ENCODE measurements at places on chromosomes 1 and 21.
A peak's percentile ranks its signal among the peaks of the same experiment; 100 is the strongest.

DNA sequence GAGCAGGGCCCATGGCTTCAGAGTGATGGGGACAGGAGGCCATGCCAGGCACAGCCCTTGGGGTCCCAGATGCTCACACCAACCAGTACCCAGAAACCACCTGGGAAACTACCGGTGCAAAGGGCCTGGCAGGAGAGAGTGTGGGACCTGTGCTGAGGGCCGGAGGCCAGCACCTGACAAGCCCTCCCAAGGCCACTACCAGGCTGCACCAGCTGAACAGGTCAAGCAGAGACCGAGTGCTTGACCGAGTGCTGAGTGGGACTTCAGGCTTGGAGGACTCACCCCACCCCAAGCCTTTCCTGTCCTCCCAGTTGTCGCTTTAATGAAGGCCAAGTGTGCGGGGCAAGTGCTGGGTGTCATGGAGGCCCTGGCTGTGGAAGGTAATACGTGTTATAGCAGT lies 36.5 kb downstream of the SNAP47 start:
- peaks cover 6% of the 10 kb centered on the region for H3K36me3 ChIP-seq
- no peak for DNase-seq
- no peak overlapping the region for H3K27ac ChIP-seq
- no peaks in the 10 kb centered on the region for H3K27me3 ChIP-seq

GRCh38 chr1:159856576-159856975 lies 5.9 kb downstream of the VSIG8 start:
- H3K4me3 ChIP-seq = peak overlapping the region; percentile 76
- peaks cover 84% of the 10 kb centered on the region for H3K27me3 ChIP-seq
- no peak for DNase-seq
- H3K4me1 ChIP-seq = peaks cover 11% of the 10 kb centered on the region

DNA sequence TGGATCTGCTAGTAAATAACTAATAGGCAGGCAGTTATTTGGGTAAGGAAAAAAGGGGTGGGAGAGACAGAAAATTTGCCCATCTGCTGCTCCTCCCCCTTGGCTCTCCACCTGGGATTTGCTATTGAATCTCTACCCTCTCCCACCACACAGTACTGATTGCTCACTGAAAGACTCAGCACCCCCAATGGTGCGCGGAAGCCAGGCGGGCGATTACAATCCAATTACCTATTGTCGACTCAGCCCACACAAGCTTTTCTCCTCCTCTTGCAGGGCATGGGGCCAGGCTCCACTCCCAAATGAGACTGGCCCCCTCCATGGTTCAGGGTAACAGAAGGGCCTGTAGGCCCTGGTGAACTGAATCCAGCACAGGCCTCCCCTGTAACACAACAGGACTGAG lies 2.7 kb upstream of the HMGN2 start:
- peaks cover 12% of the 10 kb centered on the region for H3K27me3 ChIP-seq
- H3K27ac ChIP-seq = no peak overlapping the region
- H3K36me3 ChIP-seq = peaks cover 25% of the 10 kb centered on the region
- no peak for DNase-seq
- H3K4me3 ChIP-seq = peak overlapping the region; percentile 99

DNA sequence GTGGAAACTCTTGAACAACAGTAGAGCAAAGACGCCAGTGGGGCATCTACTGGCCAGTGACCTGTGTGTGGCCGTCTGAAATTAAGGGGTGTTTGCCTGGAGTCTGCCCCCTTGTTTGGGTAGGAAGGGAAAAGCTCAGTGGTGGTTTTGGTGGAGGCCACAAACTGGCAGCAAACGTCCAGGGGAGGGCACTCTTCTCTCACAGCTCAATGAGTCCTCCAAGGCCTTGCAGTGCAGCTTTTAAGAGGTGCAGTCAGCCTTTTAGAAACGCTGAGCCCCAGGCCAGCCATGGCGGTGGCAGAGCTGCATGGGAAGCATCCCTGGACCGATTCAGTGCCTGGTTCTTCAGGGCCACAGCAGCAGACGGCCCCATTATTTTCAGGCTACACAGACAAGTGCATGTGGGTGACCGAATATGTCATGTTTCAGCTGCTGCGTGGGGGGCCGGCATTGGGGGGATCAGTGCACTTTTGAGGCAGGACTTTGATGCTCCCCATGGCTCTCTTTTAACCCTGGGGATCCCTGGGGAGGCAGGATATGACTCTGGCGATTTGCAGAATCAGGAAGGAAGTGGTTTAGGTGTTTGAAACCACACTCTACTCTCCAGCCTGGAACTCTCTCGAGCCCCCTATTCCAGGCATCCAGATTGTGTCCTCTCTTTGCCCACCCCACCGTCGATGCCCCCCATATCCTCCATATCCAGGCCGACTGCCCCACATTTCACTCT lies 414.0 kb downstream of the PRDM2 start:
- peaks cover 8% of the 10 kb centered on the region for H3K4me1 ChIP-seq
- peaks cover 8% of the 10 kb centered on the region for H3K27me3 ChIP-seq
- no peak overlapping the region for H3K4me3 ChIP-seq
- H3K36me3 ChIP-seq = peaks cover 9% of the 10 kb centered on the region

GRCh38 chr1:31640964-31641363 lies 3.7 kb downstream of the PEF1 start:
- peaks cover 18% of the 10 kb centered on the region for H3K4me1 ChIP-seq
- H3K36me3 ChIP-seq = no peaks in the 10 kb centered on the region
- H3K4me3 ChIP-seq = no peak overlapping the region
- no peak for DNase-seq

- H3K27me3 ChIP-seq = no peaks in the 10 kb centered on the region
- peaks cover 52% of the 10 kb centered on the region for H3K4me1 ChIP-seq
- H3K27ac ChIP-seq = no peak overlapping the region
- H3K36me3 ChIP-seq = no peaks in the 10 kb centered on the region
These were observed 114.6 kb downstream of the AKT3 start for GRCh38 chr1:243735457-243735856.

GRCh38 chr1:232367293-232367692 lies 262.6 kb downstream of the SIPA1L2 start:
- no peaks in the 10 kb centered on the region for H3K4me1 ChIP-seq
- H3K36me3 ChIP-seq = no peaks in the 10 kb centered on the region
- no peak overlapping the region for H3K27ac ChIP-seq
- no peak overlapping the region for H3K4me3 ChIP-seq
- no peak for DNase-seq

- peaks cover 16% of the 10 kb centered on the region for H3K36me3 ChIP-seq
- H3K4me1 ChIP-seq = peaks cover 39% of the 10 kb centered on the region
- DNase-seq = no peak
- no peaks in the 10 kb centered on the region for H3K27me3 ChIP-seq
These were observed 98.2 kb upstream of the ARTN start for GRCh38 chr1:43835082-43836021.

GRCh38 chr1:186073697-186074096 lies 301.4 kb downstream of the TPR start:
- DNase-seq = no peak
- no peak overlapping the region for H3K4me3 ChIP-seq
- H3K4me1 ChIP-seq = peaks cover 4% of the 10 kb centered on the region
- H3K36me3 ChIP-seq = peaks cover 2% of the 10 kb centered on the region
- H3K27me3 ChIP-seq = no peaks in the 10 kb centered on the region
- H3K27ac ChIP-seq = no peak overlapping the region

DNA sequence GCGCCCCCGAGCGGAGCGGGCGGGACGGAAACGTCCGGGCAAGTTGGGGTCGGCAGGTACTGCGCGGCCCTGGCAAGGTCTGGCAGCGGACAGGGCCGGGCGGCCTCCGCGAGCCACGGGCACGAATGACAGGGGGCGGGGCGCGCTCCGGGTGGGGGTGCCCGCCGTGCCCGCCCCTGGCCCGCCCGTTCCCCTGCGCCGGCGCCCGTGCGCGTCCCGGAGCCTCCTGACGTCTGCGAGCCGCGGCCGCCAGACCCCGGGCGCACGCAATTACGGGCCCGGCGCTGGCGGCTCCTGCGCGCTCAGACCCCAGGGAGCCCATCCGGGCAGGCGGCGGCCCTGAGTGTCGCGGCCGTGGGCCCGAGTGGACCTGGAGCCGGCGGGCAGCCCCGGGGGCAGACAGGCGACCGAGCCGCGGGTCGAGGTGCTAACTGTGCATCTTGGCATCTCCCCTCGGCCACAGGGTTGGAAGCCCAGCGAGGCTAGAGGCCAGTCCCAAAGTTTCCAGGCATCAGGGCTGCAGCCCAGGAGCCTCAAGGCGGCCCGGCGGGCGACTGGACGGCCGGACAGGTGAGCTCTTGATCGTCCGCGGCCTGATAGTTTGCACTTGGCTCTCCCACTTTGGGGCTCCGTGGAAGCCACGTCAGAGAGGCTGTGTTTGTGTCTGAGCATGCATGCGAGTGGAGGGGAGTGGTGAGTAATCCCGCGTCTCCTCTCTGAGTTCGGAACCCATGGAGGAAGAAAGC lies 918 bp downstream of the MIB2 start:
- peaks cover 29% of the 10 kb centered on the region for H3K4me1 ChIP-seq
- H3K27ac ChIP-seq = no peak overlapping the region
- H3K27me3 ChIP-seq = no peaks in the 10 kb centered on the region
- H3K36me3 ChIP-seq = no peaks in the 10 kb centered on the region
- H3K4me3 ChIP-seq = peak overlapping the region; percentile 88

DNA sequence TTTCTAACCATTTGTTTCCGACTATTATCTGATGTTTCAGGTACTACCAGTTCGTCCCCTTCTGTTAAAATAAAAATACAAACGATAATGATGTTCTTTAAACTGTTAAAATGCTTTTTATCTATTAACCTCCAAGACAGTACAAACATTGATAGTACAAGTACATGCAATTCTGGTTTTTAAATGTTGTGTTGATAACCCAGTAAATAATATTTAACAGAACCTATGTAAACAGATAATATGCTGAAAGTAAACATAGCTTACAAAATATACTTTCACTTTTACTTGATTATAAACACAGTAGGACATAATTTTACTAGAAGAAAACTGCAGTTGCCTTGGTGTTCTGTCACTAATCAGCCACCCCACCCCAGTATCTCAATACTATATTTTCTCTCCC lies 76.9 kb downstream of the COQ8A start:
- H3K4me1 ChIP-seq = no peaks in the 10 kb centered on the region
- H3K36me3 ChIP-seq = peaks cover 42% of the 10 kb centered on the region
- no peaks in the 10 kb centered on the region for H3K27me3 ChIP-seq
- no peak overlapping the region for H3K4me3 ChIP-seq
- DNase-seq = no peak

- H3K27ac ChIP-seq = no peak overlapping the region
- DNase-seq = no peak
- H3K4me3 ChIP-seq = no peak overlapping the region
- no peaks in the 10 kb centered on the region for H3K27me3 ChIP-seq
- H3K36me3 ChIP-seq = no peaks in the 10 kb centered on the region
- H3K4me1 ChIP-seq = peaks cover 25% of the 10 kb centered on the region
These were observed 62.4 kb upstream of the LRP8 start for GRCh38 chr1:53390261-53390660.

DNA sequence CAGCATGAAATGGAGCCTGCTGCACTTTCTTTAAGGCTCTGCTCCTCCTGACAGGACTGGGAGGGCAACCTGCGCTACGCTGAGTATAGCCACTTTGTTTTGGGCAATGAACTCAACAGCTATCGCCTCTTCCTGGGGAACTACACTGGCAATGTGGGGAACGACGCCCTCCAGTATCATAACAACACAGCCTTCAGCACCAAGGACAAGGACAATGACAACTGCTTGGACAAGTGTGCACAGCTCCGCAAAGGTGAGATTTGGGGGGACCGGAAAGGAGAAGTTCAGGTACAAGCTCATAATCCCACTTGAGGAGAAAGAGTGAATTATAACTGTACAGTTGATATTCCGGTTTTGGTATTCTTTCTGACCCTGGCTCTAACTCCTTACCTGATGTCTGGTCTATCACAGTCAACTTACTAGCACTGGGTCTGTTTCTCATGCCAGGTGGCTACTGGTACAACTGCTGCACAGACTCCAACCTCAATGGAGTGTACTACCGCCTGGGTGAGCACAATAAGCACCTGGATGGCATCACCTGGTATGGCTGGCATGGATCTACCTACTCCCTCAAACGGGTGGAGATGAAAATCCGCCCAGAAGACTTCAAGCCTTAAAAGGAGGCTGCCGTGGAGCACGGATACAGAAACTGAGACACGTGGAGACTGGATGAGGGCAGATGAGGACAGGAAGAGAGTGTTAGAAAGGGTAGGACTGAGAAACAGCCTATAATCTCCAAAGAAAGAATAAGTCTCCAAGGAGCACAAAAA lies 5.4 kb downstream of the ANGPTL7 start:
- H3K27ac ChIP-seq = no peak overlapping the region
- H3K4me3 ChIP-seq = no peak overlapping the region
- no peak for DNase-seq
- H3K4me1 ChIP-seq = peaks cover 26% of the 10 kb centered on the region

DNA sequence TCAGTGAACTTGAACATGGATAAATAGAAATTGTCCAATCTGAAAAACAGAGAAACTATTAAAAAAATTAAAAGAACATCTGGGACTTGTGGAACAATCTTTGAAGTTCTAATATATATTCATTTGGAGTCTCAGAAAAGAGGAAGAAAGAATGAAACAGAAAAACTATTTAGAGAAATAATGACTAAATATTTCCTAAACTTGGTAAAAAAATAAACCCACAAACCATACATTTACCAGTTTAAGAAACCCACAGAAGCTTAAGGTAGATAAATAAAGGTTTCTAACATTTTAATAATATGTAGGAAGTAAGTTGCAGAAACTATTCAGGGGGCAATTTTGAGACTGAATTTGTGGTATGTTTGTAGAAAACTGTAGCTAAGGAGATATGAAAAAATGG lies 437.8 kb downstream of the PTBP2 start:
- H3K27ac ChIP-seq = no peak overlapping the region
- no peaks in the 10 kb centered on the region for H3K27me3 ChIP-seq
- H3K4me3 ChIP-seq = no peak overlapping the region
- no peak for DNase-seq
- no peaks in the 10 kb centered on the region for H3K4me1 ChIP-seq

GRCh38 chr1:205375835-205376545 lies 19.3 kb upstream of the KLHDC8A start:
- H3K4me1 ChIP-seq = peaks cover 47% of the 10 kb centered on the region
- no peaks in the 10 kb centered on the region for H3K36me3 ChIP-seq
- no peak overlapping the region for H3K27ac ChIP-seq
- peaks cover 4% of the 10 kb centered on the region for H3K27me3 ChIP-seq
- H3K4me3 ChIP-seq = peak overlapping the region; percentile 7

- no peaks in the 10 kb centered on the region for H3K36me3 ChIP-seq
- H3K4me3 ChIP-seq = no peak overlapping the region
- no peak for DNase-seq
These were observed 168.6 kb downstream of the HIVEP3 start for GRCh38 chr1:41749991-41750745.

DNA sequence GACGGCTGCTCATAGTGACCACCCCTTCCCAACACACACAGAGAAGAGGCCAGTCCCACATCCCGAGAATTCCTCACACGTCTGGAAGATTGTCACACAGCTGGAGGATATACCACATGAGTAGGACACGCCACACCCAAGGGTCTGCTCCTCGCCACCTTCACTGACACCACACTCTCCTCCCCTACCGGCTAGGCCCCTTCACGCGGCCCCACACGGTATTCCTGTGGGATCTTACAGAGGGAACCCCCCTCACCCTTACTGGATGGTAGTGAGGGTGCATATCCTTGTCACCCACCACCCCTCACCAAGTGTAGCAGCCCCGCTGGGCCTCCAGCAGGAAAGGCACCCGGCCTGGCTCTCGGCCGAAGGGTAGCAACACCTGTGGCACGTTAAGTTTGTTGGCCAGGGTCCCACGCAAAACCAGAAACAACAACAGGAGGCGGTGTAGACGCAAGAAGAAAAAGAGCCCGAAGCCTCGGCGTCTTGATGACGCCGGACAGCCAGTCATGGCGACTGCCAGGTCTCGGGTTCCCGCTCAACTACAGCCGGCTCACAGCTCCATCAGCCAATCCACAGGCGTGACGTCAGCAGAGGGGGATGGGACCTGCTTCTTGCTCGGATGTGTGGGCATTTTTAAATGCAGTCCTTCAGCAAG lies at the start of gene NUP210L:
Gene NUP210L, minus strand, starts transcription at position 540 of the 658 bp plus-strand sequence.
- H3K27me3 ChIP-seq = no peaks in the 10 kb centered on the region
- no peak within 1 kb of the TSS for H3K4me3 ChIP-seq
- no peak within 1 kb of the TSS for H3K27ac ChIP-seq
- DNase-seq = no peak

Data from neural crest cell (in vitro differentiated cells).